ENCODE measurements at places on chromosomes 3 and 15.

- no peak for DNase-seq
Measured at GRCh38 chr3:136018876-136019275, 53.3 kb downstream of the PPP2R3A start.

GRCh38 chr3:51243924-51244323, 141.2 kb upstream of the MANF start:
- no peak for DNase-seq

GRCh38 chr15:88246666-88247446, 9.7 kb downstream of the NTRK3 start:
- peak; percentile 75 for DNase-seq

DNA sequence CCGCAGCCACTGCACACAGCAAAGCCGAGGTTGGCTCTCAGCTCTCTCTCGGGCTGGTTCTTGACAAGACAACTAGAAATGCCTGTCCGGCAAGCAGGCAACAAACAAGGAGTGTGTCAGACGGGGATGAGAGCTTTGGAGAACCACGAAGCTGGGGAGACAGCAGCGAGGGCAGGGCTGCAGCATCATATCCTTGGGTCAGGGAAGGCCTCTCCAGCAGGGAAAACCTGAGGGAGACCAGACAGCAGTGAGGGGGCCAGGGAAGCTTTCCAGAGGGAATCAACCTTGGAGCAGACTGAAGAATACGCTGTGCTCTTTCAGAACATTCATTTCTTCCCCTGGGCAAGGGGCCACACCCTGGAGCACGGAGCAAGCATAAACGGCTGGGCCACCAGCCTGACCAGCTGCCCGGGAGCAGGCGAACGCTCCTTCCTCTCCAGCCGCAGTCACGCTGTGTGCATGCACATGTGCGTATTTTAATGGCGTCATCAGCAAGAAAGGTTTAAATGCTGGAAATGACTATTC, 58.7 kb downstream of the CHSY1 start:
- DNase-seq, result no peak

GRCh38 chr3:66113542-66113941, 74.8 kb upstream of the MAGI1 start:
- DNase-seq, result no peak

DNA sequence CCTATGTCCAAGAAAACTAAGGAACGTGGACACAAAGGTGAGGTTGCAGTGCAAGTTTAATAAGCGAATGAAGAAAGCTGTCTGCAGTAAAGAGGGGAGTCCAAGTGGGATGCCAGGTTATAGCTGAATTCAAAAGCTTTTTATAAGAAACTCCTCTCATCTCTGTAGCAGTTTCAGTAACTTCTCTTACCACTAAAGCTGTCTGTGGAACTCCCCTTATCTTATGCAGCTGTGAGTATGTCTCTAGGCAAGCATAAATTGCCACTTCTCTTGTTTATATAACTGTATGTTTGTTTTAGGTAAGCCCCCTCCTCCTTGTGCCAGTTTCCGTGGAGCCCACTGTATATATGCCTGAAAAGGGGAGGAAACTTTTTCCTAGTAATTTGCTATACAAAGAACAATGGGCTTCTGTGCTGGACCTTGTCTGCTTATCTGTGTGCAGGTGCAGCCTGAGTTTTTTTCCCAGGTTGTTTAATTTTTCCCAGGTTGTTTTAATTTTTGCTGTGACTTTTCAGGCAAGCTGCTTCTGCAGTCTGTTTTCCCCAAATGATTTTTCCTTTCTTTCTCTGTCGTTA, 875.1 kb upstream of the EPHA6 start:
- no peak for DNase-seq

- DNase-seq, result no peak
Measured at GRCh38 chr15:88243895-88244787, 12.4 kb downstream of the NTRK3 start.

- peak; percentile 48 for DNase-seq
Measured at GRCh38 chr3:51962854-51963530, 4.3 kb downstream of the PCBP4 start.

GRCh38 chr3:98333989-98334606, 19.6 kb upstream of the OR5K4 start:
- no peak for DNase-seq

DNA sequence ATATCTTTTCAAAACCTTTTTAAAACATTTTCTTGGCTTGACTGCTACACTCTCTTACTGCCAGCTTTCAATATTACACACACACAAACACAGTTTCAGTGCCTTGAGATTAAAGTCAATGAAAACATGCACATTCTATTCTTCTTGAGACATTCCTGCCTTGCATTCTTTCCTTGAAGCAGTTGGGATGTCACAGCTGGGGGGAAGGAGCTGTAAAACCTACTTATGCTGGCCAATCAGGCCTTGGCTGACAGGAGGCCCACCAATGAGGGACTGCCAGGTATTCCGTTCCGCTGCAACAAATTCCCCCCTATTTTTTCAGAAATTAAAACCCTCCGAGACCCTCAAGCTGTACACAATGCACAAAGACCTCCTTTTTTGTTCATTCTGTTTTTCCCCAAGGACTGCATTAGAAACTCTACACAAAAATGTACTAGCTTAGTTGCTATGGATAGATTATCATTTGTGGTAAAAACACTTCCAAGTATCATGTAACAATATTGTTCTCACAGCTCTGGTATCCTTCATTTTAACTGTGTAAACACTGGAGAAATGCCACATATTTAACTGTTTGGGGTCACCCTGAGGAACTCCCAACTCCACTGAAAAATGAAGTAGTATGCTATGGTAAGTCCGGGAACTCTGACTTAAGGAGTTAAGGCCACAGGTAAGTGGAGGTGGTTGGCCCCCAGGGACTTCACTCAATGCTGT, 18.5 kb downstream of the FSTL1 start:
- DNase-seq, result no peak

- no peak for DNase-seq
Measured at GRCh38 chr3:40328374-40328773, 18.9 kb downstream of the EIF1B start.

- DNase-seq, result no peak
Measured at GRCh38 chr3:154660811-154661210, 230.8 kb upstream of the GPR149 start.

GRCh38 chr15:88015228-88015860, 241.2 kb downstream of the NTRK3 start:
- DNase-seq, result peak; percentile 35

- no peak for DNase-seq
Measured at GRCh38 chr3:114558271-114558670, 264.4 kb downstream of the TIGIT start.

DNA sequence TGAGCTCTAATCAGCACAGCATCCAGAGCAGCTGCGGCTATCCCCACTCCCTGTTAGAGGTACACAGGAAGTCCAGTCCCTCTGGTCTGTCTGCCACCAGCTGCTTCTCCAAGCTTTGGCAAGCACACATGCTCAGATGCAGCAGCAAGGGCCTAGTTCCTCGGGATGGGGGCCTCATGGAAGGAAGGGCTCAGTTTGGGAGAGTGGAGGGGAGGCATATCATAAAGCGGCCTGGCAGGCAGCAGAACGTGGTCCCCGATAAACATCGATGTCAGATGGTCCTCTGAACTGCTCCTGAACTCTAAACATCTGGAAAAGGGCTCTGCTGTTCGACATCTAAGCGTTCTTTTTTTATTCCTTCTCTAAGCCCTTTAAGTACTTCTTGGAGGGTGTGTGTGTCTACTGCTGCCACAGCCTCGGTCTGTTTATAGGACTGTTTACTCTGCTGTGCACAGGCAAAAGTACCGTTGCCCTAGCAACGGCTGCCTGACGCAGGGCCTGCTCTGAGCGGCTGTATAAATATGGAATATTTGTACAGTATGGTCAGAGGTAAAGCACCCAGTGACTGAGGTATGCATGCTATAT, 74.6 kb downstream of the PRICKLE2 start:
- DNase-seq, result no peak

GRCh38 chr3:170387950-170388349, 30.4 kb downstream of the SKIL start:
- no peak for DNase-seq

GRCh38 chr3:141109751-141110150, 58.6 kb downstream of the SPSB4 start:
- no peak for DNase-seq

DNA sequence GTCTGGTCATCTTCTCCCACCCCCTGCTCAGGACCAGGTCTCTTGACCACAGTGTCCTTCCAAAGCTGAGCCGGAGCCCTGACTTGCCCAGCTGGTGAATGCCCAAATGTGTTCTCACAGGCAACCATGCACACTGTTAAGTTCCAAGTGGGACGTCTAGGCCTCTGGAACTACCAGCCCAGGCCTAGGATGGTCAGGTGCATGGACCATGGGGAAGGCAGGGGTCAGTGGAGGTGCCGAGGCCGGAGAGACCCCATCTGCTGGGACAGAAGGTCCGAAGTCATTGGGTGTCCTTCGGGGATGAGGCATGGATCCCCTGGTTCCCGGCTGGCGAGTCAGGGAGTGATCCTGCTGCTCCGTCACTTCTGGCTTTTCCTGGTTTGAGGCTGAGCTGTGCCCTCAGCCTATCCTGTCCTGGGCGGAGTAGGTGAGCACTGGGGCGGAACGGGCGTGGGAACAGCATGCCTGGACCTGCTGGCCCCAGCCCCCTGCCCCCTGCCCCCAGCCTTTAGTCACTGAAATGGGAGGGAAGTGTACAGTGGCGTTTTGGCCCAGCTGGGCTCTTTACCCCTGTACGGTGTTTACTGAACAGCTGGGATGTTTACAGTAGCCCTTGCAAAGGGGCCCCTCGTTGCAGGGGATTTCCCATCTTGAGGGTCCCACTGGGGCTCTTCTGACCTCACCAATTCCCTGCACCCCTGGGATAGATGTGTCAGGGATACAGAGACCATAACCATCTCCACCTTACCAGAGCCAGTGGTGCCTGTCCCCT, 12.1 kb downstream of the SEMA3F start:
- no peak for DNase-seq

- no peak for DNase-seq
Measured at GRCh38 chr15:36882487-36883131, 217.7 kb downstream of the MEIS2 start.

All from pons (tissue), 1 donor.